ENCODE measurements at places on chromosomes 6 and 20.

DNA sequence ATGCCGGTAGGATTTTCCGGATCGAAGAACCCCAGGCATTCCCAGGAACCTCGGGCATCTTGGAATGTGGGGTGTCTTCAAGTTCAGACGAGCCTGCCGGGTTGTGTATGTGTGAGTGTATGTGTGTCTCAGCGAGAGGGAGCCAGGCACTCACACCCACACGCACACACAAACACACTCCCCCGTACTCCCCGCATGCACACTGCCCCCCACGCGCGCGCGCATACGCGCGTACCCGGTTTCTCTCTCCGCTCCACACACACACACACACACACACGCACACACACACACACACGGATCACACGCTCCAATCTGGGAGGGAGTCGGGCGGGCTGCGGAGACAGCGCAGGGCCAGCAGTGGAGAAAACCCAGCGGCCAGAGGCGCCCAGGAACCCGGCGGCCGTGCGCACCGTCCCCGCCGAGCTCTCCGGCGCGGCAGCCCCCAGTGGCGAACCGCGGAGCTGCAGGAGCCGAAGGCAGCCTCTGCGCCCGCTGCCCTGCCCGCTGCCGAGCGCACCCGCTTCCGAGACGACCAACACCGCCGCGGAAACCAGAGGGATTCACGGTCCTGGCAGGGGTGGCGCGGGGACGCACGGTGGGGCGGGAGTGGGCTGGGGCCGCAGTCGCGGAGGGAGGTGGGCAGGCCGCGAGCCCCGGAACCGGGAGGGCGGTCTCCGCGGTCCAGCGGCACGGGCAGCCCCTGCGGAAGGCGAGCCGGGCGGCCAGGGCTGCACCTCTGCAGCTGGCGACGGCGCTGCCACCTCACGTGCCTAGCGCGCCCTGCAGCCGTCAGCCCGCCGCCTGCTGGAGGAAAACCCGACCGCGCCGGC, at the start of gene LRFN2:
TSS of gene LRFN2 (minus strand) at position 125 of the 830 bp plus-strand sequence.
- peak; percentile 85 for DNase-seq

DNA sequence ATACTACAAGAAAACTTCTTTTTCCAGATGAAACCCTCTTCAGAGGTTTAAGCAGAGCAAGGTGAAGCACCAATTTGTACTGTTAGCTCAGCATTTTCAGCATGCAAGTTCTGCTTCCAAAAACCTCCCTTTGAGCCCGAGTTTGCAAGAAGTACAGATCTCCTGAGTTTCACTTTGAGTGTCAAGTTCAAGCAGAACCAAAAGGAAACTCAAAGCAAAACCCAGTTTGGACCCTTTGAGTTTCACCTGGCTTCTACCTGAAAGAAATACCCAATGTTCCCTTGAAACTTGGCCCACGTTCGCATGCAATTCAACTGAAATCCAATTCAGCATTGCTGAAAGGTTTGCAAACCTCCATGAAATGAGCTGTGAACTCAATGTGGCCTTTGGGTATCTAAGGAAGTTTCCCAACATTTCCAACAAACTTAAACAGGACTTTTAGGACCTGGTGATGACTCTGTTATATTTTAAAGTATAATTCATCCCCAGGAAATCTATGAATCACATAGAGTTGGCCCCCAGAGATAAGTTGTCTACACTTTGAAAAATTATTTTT, 62.9 kb upstream of the HBS1L start:
- DNase-seq: no peak

- peak; percentile 19 for DNase-seq
These were observed 365.7 kb upstream of the EPHA7 start for GRCh38 chr6:93784794-93785693.

GRCh38 chr20:478949-479429, 16.7 kb upstream of the TBC1D20 start:
- no peak for DNase-seq

Data from NCI-H446 (cell line).